ENCODE measurements at places on chromosomes 7 and 10.

DNA sequence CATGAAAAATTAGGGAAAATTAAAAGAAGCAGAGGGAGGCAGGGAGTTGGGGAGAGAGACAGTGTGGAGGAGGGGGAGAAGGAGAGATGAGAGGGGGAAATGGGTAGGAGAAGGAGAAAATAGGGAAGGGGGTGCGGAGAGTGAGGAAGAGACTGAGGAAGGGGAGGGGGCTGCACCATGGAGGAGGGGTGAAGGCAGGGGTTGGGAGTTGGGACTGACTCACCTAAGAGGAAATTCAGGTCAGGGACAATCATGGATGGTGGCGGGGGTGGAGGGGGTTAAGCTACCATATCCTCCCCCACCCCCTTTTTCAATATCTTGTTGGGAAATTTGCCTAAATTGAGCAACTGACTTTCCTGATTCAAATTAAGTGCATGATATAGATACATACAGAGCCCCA is 8.0 kb downstream of the GRK5 start:
- no peak for DNase-seq

DNA sequence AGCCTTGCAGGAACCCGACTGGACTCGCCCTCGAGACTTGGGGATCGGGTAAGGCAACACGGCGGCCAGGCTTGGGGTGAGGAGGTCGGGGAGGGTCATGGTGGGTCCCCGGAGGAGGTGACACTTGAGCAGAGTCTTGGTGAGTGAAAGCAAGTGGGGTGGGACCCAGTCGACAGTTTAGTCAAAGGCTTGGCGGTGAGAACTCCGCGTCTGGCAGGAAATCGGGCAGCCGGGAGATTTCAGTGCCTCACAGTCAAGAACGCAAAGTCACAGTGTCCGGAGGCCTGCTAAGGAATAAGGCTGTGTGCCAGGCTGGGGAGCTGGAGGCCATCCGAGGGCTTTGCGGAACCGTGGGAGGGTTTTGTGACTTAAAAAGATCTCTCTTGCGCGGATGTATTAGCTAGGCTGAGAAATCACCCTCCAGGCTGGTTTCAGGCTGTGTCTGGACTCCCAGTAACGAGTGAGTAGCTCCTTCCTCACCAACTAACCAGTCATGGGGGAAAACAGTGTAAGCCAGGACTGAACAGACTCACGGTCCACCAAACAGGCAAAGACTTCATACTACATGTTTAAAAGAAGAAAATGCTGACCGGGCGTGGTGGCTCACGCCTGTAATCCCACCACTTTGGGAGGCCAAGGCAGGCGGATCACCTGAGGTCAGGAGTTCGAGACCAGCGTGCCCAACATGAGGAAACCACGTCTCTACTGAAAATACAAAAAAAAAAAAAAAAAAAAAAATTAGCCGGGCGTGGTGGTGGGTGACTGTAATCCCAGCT is 613 bp downstream of the AP5Z1 start:
- peak; percentile 26 for DNase-seq

- DNase-seq, result no peak
Measured at GRCh38 chr7:148058092-148058491, 532.5 kb upstream of the C7orf33 start.

- no peak for DNase-seq
Measured at GRCh38 chr10:131847241-131847783, 53.5 kb upstream of the PPP2R2D start.
